ENCODE measurements at places on chromosomes 16 and 17.

- DNase-seq: no peak
These were observed 1.8 kb downstream of the TUBB3 start for GRCh38 chr16:89924925-89925307.

- peak; percentile 83 for DNase-seq
These were observed 55.8 kb upstream of the B4GALNT2 start for GRCh38 chr17:49076573-49077384.

GRCh38 chr17:18233803-18234518 lies 8.5 kb downstream of the LLGL1 start:
- no peak for DNase-seq

DNA sequence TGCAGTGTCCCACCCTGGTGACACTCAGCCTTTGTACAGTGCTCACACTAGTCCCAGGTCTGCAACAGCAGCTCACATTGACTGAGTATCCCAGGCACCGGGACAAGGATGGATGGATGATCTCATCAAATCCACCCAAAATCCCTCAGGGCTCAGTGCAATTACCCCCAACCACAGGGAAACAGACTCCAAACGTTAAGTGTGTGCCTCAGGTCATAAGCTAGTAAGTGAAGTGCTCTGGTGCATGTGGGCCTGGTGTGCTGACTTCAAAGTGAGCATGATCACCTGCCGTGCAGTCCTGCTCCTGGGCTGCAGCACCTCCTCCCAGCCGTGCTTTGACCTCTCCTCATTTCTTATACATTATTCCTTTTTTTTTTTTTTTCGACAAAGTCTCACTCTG lies 31.2 kb upstream of the CD300E start:
- no peak for DNase-seq

DNA sequence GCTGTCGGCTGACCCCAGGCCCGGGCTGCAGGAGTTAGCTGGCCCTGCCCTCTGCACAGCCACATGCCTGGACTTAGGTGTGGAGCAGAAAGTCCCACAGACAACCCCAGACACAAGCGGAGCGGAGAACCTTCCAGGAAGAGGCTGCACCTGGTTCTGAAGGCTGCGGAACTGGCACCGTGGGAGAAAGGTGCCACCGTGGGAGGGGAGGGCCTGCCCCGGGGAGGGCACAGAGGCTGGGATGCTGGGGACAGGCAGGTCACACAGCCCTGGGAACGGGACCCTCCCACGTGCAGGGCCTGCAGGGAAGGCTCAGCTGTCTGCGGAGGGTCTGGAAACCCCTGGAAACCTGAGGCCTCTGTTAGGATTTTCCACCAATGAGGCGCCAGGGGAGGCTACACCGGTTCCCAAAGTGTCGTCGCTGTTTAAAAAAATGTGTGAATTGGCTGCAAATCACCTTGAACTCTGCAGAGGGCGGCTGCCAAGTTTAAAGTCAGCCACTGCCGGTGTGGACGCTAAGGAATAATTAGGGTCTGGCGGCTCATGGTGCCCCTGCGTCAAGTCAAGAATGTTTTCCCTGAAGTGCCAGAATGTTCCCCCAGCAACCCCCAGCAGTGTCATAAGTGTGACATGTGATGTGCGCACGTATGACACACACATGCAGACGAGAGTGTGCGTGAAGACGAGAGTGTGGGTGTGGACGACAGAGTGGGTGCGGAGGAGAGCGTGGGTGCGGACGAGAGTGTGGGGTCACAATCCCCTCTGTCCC lies 50.9 kb upstream of the PABPN1L start:
- no peak for DNase-seq

DNA sequence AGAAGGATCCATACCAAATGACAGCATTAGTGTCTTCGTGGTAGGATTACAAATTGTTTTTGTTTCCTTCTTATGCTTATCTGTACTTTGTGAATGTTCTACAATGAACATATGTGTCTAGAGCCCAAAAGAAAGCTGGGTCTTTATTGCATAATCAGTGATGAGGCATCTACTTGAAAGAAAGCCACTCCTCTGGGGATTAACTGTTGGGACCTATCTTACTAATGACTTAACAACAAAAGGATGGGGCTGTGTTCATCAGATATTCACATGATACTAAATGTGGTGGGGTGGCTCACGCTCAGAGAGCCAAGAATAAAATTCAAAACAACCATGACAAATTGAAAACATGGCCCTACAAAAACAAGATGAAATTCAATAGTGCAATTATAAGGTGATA lies 160.2 kb downstream of the RGS9 start:
- DNase-seq: peak; percentile 65

DNA sequence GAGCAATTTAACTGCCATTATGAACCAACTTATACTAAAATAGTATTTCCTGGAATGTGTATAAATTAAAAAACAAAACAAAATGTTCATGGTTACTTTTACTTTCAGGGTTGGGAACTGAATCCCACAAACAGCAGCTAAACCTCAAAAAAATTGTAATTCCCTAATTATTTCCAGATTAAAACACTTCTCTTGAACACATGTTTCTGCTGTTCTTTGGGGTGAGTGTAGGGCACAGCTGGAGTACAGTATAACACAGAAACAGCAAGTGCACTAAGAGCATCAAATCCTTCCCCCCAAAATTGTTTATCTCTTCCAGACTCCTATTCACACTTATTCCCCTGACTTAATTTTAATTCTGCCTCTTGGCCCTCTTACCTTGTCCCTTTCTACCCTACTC lies 56.4 kb downstream of the KANSL1 start:
- DNase-seq: no peak

DNA sequence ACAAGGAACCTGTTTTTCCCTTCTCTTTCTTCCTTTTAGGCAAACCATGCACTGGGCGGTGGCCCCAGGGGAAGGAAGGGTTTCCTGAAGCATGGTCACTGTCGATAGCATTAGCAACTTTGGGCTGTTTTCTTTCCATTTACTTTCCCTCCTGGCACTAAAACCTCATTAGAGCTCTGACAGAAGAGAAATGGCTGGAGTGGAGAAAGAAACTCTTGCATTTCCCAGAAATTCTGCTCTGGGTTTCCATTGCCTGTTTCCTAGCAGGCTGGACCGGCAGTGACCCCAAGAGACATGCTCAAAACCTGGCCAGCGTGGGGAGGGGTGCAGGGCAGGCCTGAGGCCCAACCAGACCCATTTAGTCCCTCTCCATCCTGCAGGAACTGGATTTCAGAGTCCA lies 230.7 kb upstream of the CCL2 start:
- DNase-seq: no peak

- no peak for DNase-seq
These were observed 3.2 kb downstream of the TRPV3 start for GRCh38 chr17:3554440-3554839.

DNA sequence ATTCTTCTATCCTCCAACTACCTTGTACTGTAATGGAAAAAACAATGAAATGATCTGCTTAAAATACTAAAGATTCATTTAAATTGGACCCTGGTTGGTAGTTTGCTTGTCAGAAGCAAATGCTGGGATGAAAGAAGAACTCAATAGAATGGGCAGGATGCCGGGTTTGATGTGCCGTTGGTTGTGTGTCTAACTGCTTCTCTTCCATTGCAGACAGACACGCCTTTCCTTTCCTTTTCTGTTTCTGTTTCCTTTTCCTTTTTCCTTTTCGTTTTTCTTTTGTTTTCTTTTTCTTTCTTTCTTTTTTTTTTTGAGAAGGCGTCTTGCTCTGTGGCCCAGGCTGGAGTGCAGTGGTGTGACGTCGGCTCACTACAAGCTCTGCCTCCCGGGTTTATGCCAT lies 64.6 kb downstream of the PLCG2 start:
- no peak for DNase-seq

DNA sequence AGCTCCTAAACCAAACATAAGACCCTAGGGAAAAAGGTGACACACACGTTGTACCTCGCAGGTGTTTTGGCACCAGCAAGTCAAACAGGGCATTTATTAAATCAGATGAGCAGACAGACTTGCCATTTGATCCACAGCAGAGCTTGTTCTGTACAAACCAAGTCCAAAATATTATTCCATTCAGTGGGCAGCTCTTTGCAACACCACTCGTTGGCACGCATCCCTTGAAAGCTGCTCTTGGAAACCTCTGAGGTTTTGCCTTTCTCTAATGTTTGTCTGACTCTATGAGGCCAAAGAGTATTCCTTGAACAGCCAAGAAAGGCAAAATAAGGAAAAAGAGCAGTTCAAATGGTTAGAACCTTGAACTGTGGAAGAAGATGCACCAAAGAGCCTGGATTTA lies 12.7 kb downstream of the TMEM100 start:
- no peak for DNase-seq

GRCh38 chr17:56697190-56697589 lies 103.7 kb downstream of the NOG start:
- DNase-seq: peak; percentile 23

- no peak for DNase-seq
These were observed 165.6 kb downstream of the SNX29 start for GRCh38 chr16:12142157-12142556.

- DNase-seq: no peak
These were observed 42.8 kb downstream of the TNFRSF13B start for GRCh38 chr17:16929035-16929680.

DNA sequence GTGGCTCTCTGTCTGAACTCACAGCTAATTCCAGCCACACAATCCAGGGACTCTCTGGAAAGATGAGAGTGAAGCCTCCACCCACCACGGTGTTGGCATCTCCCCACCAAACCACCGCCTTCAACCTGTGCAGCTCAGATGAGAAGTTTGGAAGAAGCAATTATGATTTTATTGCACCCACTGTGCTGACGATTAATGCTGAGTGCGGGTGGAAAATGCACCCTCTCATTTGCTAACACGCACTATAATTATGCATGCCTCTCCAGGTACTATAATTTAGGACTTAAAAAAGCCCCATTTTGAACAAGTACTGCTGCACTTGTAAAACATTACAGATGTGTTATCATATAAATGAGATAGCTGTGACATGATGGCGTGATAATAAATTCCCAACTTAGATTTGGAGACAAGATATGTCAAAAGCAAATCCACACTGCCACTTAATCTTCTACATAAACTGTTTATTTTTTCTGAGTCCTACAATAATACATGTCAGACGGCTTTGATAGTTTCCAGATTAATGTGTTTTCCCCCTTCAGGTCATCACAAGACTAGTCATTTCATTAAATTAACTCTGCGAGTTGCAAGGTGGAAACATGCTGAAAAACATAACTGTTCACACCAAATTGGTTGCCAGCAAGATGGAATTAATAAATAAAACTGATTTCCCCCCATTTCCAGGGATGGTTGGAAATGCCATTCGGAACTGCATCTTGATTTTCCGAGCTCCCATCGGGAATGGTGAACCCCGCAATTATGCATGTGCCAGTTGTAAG lies 466.5 kb upstream of the MAF start:
- no peak for DNase-seq

DNA sequence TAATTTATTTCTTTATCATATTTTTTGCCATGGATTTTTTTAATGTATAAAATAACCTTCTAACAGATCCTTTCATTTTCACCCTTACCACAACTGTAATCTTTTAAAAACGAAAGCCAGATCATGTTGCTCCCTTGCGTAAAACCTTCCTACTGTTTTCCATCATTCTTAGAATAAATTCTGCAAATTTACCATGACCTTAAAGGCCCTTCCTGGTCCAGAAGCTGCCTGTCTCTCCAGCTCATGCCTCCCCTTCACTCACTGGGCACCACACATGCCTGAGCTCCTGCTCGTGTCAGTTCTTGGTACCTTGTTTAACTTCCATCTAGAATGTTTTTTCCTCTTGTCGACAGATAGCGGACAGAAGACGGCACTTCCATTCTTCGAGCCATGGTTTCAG lies 245.0 kb upstream of the CDH5 start:
- DNase-seq: no peak

DNA sequence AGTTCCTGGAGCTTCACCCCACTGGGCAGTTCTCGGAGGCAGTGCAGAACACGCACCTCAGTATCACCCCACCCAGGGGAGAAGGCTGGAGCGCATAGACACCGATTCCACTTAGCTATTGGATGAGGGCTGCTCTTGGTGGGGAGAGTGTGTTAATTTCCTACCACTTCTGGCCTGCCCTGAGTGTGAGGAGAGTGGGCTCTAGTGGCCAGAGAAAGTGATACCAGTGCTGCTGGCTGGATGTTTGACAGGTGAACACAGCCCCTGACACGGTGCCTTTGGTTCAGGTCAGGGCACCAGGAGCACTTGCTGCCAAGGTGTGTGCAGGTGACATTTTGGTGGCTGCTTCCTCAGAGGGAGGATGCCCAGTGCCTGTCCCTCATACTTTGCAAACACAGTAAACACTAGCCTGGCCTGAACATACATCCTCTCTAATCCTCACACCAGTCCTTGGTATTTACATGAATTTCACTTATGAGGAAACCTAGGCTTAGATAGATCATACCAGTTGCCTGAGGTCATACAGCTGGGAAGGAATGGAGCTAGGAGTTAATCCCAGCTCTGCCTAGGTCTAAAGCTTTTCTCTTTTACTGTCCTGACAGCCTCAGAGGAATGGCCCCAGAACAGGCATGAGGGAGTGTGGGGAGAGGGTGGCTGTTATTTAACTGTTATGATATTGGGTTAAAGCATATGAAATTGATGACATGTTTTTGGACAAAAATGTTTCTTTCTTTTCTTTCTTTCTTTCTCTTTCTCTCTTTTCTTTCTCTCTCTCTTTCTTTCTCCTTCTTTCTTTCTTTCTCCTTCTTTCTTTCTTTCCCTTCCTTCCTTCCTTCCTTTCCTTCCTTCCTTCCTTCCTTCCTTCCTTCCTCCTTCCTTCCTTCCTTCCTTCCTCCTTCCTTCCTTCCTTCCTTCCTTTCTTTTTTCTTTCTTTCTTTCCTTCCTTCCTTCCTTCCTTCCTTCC lies 21.0 kb upstream of the ITGAX start:
- DNase-seq: no peak

GRCh38 chr16:53689636-53690035 lies 14.0 kb downstream of the RPGRIP1L start:
- peak; percentile 53 for DNase-seq

DNA sequence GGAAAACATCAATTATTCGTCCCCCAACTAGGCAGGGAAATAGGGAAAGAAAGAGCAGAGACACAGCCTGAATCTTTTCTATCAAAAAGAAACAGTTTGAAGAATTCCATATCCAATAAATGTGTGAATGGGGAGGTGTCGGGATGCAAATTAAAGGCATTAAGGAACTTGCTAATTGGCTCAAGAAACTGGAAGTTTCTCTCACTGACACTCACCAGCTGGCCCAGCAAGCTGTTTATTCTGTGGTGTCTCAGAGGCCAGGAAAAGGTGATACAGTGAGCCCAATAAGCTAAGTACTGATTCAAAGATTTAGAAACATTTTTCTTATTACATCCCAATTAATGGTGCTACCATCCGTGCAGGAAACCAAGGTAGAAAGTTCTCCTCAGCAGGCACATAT lies 104.4 kb upstream of the CLEC3A start:
- no peak for DNase-seq

DNA sequence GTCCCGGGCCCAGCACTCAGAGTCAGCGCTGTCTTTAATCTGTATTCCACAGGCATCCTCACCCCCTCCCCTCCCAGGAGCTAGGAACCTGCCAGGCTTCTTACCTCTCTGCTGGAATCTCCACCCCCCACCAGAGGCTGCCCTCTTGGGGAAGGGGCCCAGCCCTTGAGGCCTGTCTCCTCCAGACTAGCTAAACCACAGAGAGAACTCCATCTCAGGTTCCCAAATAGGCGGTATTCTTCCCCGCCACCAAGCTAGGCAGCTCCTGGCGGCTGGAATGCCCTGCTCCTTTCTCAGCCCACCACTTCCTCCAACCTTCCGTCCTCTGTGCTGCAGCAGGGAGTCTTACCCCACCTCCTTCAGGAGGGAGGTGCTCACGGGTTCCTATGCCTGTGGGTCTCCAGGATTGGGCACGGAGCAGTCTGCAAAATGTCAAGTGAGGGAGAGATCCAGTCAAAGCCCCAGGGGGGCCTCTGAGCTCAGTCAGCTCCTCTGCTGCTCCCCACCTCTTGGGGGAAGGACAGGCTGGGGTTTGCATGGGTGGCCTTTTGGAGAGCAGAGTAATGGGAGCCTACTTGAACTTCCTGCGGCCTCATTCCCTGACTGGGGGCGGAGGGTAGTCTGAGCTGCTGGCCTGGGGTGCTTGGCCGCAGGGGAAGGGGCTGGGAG lies 55.7 kb downstream of the SREBF1 start:
- peak; percentile 86 for DNase-seq
